ENCODE measurements at places on chromosomes 3 and 15.
A peak's percentile ranks its signal among the peaks of the same experiment; 100 is the strongest.

- DNase-seq: no peak
These were observed 4.2 kb upstream of the CCR2 start for GRCh38 chr3:46349484-46350261.

DNA sequence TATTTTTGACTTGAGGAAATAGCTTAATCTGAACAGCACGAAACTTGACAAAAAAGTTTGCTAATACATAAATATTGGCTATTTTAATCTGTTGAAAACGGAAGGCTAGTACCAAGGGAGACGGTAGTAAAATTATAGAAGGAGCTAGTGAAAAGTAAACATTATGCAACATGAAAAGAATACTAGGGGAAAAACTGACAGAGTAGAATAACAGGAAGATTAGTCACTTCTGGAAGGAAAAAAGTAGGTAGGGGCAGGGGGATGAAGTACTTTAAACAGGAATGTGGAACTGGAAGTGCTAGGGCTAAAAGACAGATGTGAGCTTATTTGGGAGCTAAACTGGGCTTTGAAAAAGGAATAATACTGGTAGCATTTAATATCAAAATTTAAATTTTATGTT, 60.1 kb downstream of the MBNL1 start:
- DNase-seq: peak; percentile 55

GRCh38 chr3:197349368-197349767, 51.0 kb upstream of the DLG1 start:
- DNase-seq: no peak

DNA sequence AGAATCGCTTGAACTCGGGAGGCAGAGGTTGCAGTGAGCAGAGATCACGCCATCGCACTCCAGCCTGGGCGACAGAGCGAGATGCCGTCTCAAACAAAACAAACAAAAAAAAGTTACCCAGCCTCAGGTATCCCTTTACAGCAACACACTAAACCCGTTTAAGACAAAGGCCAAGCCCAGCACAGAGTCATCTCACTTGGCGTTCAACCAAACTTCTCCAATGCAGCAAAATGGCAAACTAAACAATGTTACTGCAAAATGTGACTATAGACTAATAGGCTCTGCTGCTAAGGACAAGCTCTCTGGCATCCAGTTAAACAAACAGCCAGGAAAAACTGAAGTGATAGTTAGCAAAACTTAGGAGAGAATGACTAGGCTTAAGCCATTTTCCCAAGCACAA, 6.4 kb upstream of the FAM219B start:
- DNase-seq: no peak

- no peak for DNase-seq
These were observed 22.0 kb upstream of the DOCK3 start for GRCh38 chr3:50652709-50653108.

GRCh38 chr15:30038667-30039523, 43.9 kb upstream of the GOLGA8J start:
- DNase-seq: no peak

- DNase-seq: no peak
These were observed 621 bp downstream of the SOX14 start for GRCh38 chr3:137764563-137765309.

DNA sequence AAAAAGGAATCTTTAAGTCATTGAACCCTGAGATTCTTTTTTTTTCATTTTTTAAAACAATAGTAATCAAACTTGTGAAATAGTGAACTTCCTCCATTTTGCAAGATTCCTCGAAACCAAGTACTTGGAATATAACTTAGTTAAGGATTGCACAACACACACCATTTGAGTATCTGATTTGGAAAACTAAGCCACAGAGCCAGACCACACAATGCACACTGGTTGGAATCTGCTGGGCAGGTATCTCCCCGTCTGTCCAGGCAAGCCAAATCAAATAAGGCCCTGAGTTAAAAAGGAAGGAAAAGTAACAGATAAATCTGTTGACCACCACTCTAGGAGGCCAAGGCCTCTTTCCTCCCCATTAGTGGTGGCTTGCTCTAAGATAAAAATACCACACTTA, 177.5 kb upstream of the ICE2 start:
- no peak for DNase-seq

GRCh38 chr15:65207280-65207840, 3.9 kb downstream of the CILP start:
- DNase-seq: no peak
